ENCODE measurements at places on chromosomes 13 and 19. TPM values are rescaled to one million over a fixed set of nuclear protein-coding genes. Genes with fewer than 3 reads are reported as not detected.

The CEACAM3 gene
- total RNA-seq = not detected

The MED16 gene
- 10.8 TPM for total RNA-seq

GRCh38 chr19:16134510-16134909 is 9.0 kb upstream of the HSH2D start:
- DNase-seq = no peak

The SULT2A1 gene
- total RNA-seq = not detected

DNA sequence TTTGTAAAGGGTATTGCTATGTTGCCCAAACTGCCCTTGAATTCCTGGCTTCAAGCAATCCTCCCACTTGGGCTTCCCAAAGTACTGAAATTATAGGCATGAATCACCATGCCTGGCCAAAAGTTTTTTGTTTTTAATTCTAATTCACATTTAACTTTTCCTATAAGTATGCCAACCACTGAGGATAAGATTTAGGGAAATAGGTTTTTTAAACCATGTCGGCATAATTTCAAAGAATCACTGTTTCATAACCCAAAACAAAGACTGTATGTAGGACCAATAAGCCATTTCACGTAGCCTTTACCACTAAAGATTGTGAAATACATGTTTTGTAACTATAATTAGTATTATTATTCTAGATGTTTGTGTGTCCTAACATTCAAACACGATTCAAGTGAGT is 8.2 kb downstream of the ZDHHC20 start:
- no peak for DNase-seq

- DNase-seq = no peak
Measured at GRCh38 chr19:377801-378581, 31.0 kb downstream of the C2CD4C start.

DNA sequence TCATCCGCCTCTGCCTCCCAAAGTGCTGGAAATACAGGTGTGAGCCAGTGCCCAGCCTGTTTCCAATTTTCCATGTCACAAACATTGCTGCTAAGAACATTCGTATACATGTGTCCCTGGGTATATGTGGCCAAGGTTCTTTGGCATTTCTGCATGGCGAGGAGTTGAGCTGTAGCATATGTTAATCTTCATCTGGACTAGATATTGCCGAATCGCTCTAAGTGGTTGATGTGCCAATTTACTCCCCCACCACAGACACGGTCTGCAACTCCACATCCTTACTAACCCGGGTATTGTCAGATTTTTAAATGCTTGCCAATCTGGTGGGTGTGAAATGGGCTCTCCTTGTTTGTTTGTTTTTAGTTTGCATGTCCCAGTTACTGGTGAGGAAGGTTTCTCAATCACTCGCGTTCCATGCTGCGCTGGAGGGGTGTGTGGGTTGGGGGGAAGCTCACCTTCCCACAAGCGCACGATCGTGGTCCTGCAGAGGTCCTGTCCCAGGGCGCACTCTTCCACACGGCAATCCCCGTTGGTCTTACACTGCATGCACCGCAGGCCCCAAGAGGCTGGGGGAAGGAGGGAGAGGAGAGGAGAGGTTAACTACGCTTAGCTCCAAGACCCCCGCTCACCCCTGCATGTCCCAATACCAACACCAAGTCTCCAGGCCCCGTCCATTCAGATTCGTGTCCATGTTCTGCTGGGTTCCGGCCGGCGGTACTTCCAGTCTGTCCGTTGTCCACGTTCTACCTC is 2.7 kb downstream of the PLAUR start:
- DNase-seq = no peak

The TSHZ3 gene
- total RNA-seq = not detected
